Hematopoietic multipotent progenitor cell treated with erythropoietin and hydrocortisone succinate and interleukin-3 and kit ligand, for 15 days (in vitro differentiated cells): ENCODE measurements at places on chromosomes 12 and 14.
A peak's percentile ranks its signal among the peaks of the same experiment; 100 is the strongest.

GRCh38 chr12:50085615-50086072, 502 bp downstream of the SMARCD1 start:
- DNase-seq = no peak

GRCh38 chr14:55141825-55142224, 12.8 kb downstream of the LGALS3 start:
- no peak for DNase-seq

- DNase-seq = no peak
Observed at GRCh38 chr14:48584031-48584430, 908.6 kb upstream of the MDGA2 start.

DNA sequence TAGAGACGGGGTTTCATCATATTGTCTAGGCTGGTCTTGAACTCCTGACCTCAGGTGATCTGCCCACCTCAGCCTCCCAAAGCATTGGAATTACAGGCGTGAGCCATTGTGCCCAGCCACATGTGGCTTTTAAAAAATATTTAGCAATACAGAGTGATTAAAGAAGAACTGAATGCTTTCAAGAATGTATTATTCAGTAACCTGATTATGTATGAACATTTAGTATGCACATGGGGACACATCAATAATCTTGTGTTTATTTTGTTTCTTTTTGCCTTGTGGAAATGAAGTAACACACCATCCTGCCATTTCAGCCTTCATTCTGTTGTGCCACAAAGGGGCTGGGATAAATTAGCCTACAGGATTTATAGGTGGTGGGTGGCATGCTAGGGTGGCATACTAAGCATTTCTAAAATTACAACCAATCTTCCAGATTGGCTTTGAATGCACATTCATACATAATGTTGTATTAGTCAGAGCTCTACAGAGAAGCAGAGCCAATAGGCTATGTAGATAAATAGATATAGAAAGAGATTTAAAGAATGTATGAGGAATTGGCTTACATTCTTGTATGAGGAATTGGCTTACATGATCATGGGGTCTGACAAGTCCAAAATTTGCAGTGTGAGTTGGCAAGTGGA, 25.5 kb upstream of the TXNRD1 start:
- DNase-seq = no peak

- DNase-seq = no peak
Observed at GRCh38 chr14:79161571-79161970, 991.4 kb downstream of the NRXN3 start.

GRCh38 chr14:75906680-75907280, 75.0 kb downstream of the TGFB3 start:
- DNase-seq = peak; percentile 79

DNA sequence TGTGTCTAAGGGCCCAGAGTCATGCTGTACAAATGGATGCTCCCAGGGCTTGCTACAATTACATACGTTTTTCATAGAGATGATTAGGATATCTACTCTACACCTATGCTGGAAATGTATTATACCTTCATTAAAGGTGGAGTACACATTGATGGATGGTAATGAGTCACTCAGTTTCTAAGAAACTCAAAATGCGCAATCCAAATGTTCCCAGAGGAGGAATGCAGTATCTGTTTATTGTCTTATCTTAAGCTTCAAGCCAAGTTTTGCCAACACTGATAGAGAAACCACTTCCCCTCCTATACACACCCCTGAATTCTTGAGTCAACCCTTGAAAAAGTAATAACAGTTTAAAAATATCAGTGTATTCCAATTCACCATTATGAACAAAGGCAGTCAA, 266.6 kb upstream of the FAR2 start:
- DNase-seq = no peak

DNA sequence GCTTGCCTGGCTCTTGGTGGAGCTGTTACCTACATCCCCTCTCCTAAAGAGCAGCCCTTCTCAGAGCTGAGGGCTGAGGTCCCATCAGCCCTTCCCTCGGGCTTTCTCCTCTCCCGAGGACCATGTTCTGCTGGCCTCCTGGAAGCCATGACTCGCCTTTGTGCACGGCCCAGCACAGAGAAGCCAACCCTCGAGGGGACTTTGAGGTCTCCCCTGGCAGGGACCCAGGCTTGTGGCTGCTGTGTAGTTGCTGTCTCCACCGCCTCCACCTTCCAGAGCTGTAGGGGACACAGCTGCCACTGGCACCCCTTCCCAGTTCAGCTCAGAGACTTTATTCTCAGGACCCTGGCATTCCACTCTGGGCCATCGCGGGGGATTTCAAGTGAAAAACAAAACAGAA, 22.9 kb upstream of the CCND2 start:
- no peak for DNase-seq

- DNase-seq = no peak
Observed at GRCh38 chr14:91689608-91690007, 42.3 kb downstream of the CATSPERB start.

DNA sequence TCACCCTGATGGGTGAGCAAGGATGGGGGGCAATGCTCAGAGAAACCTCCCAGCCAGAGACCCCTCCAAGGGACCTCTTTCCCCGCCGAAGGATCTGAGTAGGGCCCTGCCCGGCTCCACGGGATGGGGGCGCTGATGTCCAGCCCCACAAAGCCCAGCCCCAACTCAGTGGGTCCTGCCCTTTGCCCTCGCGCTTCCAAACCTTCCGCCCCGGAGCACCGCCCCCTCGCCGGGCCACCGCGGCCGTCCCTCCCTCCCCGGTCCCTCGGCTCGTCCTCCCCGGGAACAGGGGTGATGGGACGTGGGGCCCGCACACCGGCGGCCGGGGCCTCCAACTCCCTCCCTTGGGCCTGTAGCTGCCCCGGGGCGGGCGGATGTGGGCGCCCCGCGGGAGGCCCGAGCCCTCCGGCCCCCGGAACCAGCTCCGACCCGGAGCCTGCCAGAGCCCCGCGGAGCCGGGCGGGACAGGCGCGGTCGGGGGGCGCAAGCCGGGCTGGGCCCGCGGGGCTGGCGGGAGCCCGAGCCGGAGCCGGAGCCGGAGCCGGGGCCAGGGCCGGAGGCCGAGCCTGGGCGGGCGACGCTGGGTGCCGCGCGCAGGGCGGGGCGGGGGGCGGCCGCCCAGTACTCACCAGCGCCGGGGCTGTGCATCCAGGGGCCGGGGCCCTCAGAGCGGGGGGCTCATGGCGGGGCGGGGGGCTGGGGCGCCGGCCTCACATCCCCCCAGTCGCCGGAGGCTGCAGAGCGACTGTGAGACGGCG, 386 bp downstream of the HDAC7 start:
- no peak for DNase-seq

DNA sequence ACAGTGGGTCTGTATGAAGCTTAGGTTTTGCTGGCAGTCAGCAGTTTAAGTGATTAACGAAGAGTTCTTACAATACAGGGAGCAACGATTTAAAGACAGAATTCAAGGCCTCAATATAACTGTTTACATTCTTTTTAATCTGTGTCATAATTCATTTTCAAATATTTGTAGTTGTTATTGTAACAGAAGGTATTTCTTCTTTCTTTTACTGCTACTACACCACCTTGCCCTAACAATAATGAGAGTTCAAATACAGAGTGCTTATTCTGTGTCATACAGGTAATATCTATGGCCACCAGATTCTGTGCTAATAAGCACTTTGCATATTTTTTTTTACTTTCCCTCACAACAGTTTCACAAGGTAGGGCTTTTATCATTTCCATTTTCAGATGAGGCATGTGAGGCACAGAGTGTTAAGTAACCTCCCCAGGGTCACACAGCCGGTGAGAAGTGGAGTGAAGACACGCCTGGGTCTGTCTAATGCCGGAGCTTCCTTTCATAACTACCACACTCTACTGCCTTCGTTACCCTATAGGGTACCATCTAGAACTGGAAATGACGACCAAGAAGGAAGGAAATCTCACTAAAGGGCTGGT, 81.9 kb downstream of the PELI2 start:
- DNase-seq = no peak

GRCh38 chr12:114400361-114400811, 5.6 kb downstream of the TBX5 start:
- no peak for DNase-seq
